Occipital lobe (tissue), 3 donors: ENCODE measurements at places on chromosomes 13 and 19.

GRCh38 chr13:20940083-20940482, 37.5 kb upstream of the XPO4 start:
- no peak for DNase-seq

- DNase-seq, result no peak
These were observed 94.5 kb downstream of the GNG7 start for GRCh38 chr19:2607712-2608601.

GRCh38 chr13:38334845-38335244, 14.8 kb upstream of the UFM1 start:
- no peak for DNase-seq

- no peak for DNase-seq
These were observed 722 bp downstream of the PKN1 start for GRCh38 chr19:14433554-14434501.

- no peak for DNase-seq
These were observed 221.1 kb upstream of the EDNRB start for GRCh38 chr13:78139765-78140164.

DNA sequence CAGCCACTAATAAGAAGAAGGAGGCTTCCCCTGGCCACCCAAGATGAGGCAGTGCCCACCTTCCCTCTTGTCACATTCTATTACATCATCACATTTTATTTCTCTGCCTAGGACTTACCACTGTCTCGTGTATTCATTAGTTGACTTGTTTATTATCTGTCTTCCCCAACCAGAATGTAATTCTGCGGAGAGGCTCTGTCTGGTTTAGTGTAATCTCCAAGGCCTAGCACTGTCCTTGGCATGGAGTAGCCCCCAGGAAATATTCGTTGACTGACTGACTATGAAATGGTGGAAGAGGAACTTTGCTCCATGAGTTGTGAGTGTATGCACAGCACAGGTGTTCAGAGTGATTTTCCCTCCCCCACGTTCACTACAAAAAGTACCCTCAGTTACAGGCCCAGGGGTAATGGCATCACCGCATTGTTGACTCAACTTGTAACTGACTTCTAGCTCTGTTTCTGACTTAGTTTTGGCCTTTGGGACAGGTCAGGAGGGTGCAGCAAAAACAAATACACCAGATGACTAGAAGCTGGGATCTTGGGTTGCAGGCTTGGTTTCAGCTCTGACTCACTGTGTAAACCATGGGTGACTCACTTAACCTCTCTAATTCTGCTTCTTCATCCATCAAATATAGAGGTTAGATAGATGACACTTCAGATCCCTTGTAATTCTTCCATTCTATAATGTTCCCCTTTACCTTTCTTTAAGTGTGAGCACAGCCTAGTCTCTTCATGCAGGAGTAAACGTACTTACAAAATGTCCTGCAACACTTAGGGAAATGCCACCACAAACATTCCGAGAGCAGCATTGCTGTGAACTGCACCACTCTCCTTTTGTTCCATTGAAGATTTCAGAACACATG, 229.7 kb downstream of the KCNRG start:
- DNase-seq, result no peak

GRCh38 chr13:43510956-43511901, 275.5 kb downstream of the ENOX1 start:
- no peak for DNase-seq

DNA sequence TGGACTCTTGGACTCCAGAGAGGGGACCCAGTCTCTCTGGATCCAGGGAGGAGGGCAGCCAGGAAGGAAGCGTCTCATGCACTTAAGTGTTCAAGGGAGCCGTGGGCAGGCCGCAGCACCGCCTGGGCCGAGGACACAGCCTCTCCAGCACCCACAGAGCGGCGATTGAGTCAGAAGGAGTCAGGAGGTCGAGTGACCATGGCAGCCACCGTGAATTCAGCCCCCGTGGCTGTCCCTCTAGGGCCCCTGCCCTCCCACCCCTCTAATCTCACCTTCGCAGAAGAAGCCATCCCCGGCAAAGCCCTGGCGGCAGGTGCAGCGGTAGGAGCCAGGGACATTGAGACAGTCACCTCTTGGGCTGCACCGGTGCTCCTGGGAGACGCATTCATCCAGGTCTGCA, 38.0 kb downstream of the FBN3 start:
- no peak for DNase-seq

GRCh38 chr19:9741476-9742171, 26.9 kb downstream of the ZNF846 start:
- DNase-seq, result no peak

DNA sequence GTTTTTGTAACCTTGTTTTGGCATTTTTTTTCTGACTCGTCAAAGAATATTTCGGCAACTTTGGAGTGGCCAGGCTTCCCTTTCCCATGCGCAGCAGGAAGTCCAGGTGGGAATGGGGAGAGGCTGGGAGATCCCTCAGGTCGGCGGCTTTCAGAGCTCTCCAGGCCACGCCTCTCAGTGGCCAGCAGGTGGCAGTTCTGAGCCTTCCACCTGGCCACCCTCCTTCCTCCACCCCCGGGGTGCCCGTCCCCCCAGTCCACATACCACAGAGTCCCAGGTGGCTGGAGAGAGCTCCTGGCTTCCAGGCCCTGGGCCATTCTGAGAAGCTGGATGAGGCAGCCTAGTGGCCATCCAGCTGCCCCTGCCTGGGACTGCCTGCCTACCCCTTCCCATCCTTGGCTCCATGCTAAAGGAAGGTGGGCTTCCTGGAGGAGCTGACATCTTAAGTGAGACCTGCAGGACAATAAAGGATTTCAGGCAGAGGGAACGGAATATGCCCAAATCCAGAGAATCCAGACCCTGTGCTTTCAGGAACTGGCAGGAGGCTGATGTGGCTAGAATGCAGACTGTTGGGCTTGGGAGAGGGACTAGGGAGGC, 46.3 kb downstream of the CCNE1 start:
- DNase-seq, result no peak

DNA sequence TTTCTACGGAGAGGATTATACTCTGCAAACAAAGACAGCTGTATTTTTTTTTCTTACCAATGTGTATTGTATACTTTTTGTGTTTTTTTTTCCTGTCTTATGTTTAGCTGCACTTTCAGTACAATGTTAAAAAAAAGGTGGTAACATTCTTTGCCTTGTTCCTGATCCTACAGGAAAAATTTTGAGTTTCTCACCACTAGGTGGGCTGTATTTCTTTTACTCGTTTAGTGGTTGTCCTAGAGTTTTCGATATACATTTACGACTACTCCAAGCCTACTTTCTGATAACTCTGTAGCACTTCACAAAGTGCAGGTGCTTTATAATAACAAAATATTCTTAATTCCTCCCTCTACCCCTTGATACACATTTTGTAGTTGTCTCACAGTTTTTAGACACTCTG, 652.2 kb downstream of the UQCRFS1 start:
- no peak for DNase-seq

DNA sequence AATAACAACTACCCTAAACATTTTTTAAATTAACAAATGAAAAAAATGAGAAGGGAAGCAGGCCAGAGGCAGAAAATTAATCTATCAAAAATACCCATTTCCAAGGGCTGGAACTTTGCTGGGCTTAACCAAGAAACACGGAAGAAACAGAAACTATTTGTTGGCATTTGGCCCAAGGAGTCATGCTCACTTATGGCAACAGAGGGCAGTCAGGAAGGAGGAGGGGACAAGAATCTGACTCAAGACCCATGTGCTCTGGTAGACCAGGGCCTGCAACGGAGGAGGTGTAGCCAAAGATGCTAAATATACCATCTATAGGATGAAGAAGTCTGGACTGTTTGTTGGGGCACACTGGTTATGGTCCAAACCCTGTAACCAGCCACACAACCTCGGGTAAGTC, 496.7 kb downstream of the COG6 start:
- DNase-seq, result no peak

DNA sequence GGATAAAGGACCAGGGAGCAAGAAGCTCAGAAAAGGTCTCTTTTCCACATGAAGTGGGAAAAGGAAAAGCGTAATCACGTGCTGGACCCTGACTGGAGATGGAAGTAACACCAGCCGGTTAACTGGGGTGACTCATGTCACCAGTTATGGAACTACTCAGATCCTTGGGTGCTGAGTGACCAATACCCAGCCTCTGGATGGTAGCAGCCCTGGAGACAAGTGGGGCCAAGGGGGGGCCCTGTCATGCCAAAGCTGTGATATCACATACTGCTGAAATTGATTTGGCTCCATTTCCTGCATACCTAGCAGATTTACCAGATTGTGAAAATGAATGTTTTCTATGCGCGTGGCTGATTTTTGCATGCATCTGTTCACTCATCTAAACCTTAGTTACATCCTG, 158.9 kb downstream of the ZIC5 start:
- no peak for DNase-seq

- no peak for DNase-seq
These were observed 58.8 kb downstream of the GGACT start for GRCh38 chr13:100529666-100530377.

DNA sequence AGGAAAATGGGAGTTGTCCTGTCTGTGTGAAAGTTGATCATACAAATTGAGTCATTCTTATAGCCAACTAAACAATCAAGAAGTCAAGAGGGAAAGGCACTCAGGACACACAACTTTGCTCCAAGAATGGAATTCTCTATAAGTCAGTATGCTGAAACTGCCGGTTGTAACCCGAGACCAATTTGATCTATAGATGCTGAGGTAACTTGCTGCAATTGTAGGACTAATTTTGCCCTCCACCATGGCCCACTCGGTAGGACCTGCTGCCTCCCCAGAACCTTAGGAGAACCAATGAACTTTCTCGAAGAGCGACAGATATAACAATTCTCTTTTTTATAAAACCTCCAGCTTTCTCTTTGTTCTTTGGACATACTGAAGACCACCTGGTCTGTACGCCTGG, 157.0 kb downstream of the RNF17 start:
- no peak for DNase-seq

GRCh38 chr19:43519436-43520088, 7.4 kb downstream of the ETHE1 start:
- DNase-seq, result peak; percentile 67

- DNase-seq, result no peak
These were observed 79.5 kb upstream of the SERP2 start for GRCh38 chr13:44293908-44294735.

DNA sequence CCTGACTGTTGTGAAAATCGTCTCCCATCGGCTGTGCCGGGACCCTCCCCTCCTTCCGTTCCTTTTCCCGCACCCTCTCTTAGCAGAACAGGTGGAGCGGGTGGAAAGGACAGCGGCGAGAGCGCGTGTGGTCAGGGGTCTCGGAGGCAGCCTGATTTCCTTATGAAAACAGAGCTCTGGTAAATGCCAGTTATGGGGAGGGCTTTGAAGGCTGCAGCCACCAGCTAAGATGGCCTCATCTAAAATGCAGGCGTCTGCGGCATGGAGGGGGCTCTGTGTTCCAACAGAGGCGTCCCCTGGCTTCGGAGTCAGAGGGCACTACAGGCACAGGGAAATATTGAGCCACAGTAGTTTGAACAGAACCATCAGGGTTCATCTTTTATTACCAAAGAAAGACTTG, 93.8 kb upstream of the SOX1 start:
- no peak for DNase-seq

DNA sequence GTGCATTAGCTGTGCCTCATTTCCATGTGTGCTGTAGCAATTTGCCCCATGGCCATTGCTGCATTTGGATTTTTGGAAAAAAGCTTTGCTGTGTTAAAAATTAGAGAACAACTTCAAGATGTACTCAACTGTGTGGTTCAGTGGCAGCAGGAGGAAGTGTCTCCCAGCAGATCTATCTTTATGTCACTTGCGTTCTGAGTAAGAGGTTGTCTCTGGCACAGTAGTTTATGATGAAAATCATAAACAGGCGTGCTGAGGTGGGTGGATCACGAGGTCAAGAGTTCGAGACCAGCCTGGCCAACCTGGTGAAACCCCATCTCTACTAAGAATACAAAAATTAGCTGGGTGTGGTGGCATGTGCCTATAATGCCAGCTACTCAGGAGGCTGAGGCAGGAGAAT, 29.0 kb upstream of the RNF17 start:
- no peak for DNase-seq

DNA sequence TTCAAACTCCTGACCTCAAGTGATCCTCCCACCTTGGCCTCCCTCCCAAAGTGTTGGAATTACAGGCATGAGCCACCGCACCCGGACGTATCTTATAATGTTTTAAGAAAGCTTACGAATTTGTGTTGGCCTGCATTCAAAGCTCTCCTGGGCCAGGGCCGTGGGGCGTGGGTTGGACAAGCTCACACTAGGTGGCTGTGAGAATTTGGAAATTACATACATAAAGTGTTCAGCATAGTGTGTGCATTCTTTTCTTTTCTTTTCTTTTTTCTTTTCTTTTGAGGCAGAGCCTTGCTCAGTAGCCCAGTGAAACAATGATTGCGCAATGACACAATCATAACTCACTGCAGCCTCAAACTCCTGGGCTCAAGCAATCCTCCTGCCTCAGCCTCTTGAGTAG, 2.6 kb downstream of the ZSWIM4 start:
- DNase-seq, result no peak

- no peak for DNase-seq
These were observed 10.8 kb upstream of the CCDC97 start for GRCh38 chr19:41299046-41299754.

GRCh38 chr13:49026851-49027250, 51.1 kb downstream of the FNDC3A start:
- DNase-seq, result no peak

DNA sequence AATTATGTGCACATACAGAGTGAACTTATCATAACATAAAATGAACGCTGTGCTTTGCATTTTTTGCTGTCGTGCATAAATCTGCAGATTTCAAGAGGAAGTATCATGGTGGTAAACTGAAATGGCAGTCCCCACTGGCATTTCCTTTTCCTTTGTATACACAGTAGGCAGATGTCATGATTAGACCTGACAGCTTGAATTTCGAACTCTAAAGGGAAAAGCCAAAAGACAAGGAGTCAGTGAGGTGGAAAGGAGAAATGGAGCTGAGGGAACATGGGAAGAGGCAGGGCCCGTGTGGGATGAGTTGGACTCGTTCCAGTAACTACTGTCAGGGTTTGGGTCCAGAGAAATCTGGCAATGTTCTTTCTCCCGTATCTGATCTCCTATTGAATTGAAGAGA, 454.1 kb upstream of the SGCG start:
- no peak for DNase-seq

GRCh38 chr19:12994701-12995595, at the start of gene NFIX:
TSS of gene NFIX (plus strand) at chr19:12995475. CDS start at chr19:12995838, 363 bp downstream.
- peak; percentile 34 for DNase-seq

DNA sequence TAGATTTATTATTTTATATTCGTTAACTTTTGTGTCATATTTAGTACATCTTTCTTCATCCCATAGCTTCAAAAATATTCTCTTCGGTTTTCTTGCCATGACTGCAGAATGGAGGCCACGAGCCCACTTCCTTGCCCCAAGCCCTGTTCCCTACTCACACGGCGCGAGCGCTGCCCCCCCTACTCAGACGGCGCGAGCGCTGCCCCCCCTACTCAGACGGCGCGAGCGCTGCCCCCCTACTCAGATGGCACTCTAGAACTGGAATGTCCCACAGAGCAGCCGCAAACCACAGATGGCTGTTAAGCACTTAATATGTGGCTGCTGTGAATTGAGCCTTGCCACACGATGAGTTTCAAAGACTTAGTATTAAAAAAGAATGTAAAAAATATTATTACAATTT, 102.2 kb upstream of the PEG3 start:
- DNase-seq, result no peak
